Activated effector memory CD4-positive, alpha-beta T cell treated with anti-CD3 and anti-CD28 coated beads, Interleukin-2, amount 50 U/mL, for 16 hours (primary cell): ENCODE measurements at places on chromosomes 7 and 10.

GRCh38 chr7:26705567-26705966, 158.8 kb downstream of the SKAP2 start:
- no peak for DNase-seq

DNA sequence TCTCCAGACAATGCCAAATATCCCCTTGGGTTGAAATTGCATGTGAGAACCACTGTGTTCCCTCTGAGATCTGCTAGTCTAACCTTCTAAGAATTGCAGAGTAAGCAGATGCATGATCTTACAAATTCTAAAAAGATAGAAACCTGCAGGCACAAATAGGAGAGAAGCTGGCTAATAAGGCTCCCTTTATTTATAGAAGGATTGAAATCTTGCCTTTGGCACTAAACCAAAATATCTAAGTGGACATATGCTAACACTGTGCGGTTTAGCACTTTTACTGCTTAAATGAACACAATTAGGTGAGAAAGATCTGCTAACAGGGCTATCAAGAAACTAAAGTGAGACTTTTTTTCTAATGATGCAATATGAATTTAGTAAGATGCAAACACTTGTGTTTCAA, 225.5 kb downstream of the DOCK4 start:
- no peak for DNase-seq

- DNase-seq = no peak
Measured at GRCh38 chr10:13054844-13055243, 45.1 kb upstream of the OPTN start.

DNA sequence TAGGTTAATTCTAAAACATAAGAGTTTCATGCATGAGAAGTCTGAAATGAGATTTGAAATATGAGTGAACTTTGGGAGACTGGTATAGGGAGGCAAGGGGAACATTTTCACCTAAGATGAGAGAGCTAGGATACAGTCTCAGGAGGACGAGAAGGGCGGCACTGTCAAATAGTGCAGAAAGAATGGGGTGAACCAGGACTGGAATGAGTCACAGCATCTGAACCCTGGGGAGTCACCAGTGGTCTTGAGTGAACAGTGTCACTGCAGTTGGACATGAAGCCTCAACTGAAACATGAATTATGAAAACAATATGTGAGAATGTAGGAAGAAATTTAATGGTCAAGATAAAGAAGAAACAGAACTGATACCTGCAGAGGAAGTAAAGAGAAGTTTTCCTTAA, 33.8 kb downstream of the GNG11 start:
- DNase-seq = no peak

GRCh38 chr7:77239471-77239870, 39.9 kb upstream of the FGL2 start:
- DNase-seq = no peak

DNA sequence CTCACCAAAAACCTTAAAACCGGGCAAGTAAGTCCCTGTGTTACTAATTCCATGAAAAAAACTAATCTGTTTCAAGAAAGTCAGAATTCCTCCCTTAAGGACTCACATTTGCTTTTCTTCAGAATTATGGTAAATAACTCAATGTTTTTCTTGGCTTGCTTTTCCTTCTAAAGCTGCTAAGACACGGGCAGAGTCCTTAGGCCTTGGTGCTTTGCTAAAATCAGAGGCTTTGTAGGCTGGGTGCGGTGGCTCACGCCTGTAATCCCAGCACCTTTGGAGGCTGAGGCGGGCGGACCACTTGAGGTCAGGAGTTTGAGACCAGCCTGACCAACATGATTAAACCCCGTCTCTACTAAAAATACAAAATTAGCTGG, 32.0 kb downstream of the GNA12 start:
- peak; percentile 36 for DNase-seq

GRCh38 chr10:12597788-12598765, 248.7 kb downstream of the CAMK1D start:
- DNase-seq = no peak

GRCh38 chr7:8260871-8261694, 884 bp downstream of the ICA1 start:
- DNase-seq = no peak

DNA sequence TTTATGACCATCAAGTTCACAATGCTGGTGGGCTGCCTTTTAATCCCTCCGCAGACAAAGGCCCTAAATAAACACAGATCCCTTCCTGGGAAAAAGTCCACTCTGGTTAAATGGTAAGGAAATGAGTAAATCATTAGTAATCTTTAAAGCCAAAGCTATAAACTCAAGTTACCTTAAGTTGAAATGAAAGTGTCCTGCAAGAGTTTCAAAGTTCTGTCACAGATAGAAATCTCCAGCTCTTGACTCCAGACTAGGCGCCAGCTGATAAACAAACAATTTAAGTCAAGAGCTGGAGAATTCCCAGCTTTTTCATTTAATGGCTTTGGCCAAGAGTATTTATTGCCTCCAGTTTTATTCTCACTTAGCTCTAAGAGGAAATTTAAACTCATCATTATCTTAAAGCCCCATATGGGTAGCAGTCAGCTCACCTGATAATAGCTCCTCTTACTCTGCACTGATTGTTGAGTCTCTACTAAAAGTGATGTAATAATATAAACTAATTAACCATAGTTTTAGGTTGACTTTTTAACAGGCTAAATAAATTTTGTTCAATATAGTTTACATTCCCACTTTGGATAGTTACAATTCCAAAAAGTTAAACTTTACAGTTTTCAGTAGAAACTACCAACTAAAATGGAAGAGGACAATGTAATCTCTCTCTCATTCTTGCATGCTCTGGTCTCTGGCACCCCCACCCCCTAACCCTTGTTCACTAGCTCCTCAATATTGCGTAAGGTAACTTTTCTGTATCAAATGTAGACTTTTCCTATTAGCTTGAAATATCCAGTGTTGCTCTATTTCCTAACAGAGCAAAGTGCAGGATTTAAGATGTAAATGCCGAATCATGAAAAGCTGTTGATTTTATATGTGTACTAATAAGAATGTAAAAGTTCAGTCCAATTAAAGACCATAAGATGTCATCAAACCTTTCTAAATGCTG, 56.1 kb downstream of the HIBADH start:
- DNase-seq = no peak

DNA sequence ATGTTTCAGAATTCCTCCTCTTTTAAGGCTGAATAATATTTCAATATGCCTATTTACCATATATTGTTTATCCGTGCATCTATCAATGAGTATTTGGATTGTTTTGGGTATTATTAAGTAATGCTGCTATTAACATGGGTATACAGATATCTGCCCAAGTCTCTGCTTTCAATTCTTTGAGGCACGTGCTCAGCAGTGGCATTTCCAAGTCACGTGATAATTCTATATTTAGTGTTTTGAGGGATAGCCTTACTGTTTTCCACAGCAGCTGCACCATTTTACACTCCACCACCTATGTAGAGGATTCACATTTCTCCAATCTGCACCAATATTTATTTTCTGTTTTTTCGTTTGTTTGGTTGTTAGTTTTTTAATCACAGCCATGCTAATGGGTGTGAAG, 636.8 kb upstream of the ANKRD30A start:
- DNase-seq = no peak

DNA sequence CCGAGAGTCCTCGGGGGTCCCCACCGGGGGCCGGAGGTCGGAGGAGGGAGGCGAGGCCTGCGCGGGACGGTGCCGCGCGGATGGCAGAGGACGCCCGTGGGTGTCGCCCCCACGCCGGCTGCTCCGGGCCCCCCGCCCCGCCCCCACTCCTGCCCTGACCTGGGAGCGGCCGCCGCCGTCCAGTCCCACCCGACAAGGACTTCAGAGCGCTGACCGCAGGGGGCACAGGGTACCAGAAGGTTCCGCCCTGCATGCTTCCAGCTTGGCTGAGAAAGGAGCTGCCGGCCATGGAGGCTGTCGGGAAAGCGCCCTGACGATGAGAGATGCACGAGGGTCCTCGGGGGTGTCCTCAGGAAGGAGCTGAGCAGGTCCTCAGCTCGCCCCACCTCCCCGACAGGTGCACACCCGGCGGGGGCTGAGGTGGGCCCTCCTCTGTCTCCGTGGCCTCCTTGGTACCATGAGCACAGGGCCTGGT, 57.0 kb upstream of the DNAJB6 start:
- DNase-seq = peak; percentile 58

DNA sequence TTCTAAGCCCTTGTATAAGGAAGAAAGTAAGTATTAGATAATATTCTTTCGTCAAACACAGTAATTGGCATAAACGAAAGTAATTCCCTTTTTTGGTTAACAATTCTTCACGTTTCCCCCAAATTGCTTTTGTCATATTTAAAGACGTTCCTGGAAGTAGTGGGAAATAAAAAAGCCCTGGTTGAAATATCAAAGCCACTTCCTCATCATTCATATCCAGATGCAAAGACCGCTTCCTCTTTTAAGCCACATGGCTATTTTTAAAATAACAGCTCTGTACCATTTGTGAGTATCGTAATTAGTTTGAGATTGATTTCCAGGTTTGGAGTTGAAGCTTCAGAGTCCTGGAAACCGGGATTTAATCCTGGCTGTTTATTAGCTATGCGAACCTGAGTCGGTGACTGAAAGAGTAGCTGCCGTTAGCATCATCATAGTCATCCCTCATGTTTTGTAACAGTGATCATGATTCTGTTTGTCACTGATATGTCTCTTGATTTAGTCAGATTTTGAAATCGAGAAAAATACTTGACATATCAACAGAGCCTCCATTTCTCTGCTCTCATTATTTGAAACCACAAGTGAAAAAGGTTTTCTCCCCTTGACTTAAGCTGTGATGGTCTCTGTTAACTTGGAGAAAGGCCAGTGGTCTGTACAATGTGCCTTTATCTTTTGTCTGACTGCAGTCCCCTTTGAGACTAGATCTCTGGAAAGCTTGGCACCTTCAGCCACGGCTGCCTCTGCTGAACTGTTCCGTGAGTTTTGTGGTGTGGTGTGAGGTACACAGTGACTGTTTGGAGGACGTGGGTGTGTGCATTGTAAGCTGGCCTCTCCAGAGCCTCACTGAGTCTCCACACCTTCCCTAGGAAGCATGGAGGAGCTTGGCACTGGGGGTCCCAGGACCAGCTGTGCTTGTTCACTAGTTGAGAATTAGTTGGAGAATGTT, 18.1 kb downstream of the OPTN start:
- DNase-seq = no peak

DNA sequence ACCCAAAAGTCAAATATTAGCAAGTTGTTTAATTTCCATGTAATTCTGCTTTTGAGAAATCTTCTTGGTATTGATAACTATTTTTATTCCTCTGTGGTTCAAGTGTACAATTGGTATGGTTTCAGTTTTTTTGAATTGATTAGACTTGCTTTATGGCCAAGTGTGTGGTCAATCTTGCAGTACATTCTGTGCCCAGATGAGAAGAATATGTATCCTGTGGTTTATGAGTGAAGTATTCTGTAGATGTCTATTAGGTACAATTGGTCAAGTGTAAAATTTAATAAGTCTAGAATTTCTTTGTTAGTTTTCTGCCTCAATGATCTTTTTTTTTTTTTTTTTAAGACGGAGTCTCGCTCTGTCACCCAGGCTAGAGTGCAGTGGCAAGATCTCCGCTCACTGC, 36.6 kb upstream of the C7orf33 start:
- no peak for DNase-seq

- no peak for DNase-seq
Measured at GRCh38 chr10:97279121-97279815, 13.2 kb downstream of the ARHGAP19 start.

DNA sequence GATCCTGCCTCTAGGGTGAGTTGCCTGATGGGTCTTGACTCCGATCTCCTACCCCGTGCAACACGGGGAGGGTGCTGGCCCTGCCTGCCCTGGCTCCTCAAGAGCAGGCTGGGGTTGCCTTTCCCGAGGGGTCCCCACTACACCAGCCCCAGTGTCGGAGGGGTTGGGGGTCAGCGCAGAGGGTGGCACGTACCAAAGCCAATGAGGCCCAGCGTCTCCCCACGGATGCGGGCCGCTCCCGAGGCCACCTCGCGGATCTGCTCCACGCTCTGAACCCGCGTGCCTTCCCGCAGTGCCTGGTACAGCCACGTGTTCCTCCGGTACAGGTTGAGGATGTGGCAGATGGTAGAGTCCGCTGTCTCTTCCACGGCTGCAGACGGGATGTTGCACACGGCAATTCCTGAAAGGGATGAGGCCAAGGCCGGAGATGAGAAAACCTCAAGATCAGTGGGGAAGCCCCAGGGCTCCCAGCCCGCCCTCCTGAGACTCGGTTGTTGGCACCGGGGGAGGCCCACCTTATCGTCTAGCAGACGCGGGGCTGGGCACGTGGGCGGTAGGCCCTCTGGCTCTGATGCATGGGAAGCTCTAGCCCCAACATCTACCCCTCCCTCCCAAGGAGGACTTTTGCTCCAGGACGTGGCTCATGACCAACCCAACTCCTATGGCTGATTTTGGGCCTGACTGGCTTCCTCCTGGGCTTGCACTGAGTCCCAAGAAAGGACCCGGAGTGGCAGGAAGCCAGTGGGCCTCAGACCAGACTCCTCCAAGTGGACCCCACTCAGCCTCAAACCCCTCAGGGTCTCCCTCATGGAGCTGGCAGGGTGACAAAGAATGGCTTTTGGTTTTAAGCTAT, 56.1 kb downstream of the ZRANB1 start:
- peak; percentile 52 for DNase-seq

DNA sequence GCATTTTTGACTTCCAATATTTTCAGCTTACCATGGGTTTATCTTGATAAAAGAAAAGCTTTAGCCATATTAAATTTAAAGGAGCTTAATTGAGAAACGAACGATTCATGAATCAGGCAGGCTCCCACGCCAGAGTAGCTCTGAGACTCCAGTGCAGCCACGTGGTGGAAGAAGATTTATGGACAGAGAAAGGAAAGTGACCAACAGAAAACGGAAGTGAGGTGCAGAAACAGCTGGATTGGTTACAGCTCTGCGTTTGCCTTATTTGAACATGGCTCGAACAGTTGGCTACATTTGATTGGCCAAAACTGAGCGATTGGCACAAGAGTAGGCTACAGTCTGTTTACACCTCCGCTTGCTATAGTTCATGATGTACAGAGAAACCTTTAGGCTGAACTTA, 395.4 kb downstream of the GATA3 start:
- no peak for DNase-seq

GRCh38 chr7:133139801-133140200, 57.9 kb upstream of the CHCHD3 start:
- no peak for DNase-seq

GRCh38 chr7:711093-711921, 15.2 kb upstream of the DNAAF5 start:
- peak; percentile 58 for DNase-seq
